ENCODE measurements at places on chromosomes 6 and 20. TPM values are rescaled to one million over a fixed set of nuclear protein-coding genes. Genes with fewer than 3 reads are reported as not detected.

SCUBE3 gene
- total RNA-seq = 14.7 TPM

EYA2 gene
- total RNA-seq = 8.1 TPM

TMEM14A gene
- total RNA-seq = 37.3 TPM

GSTA3 gene
- total RNA-seq = not detected

KCNK5 gene
- total RNA-seq = 10.1 TPM

CLVS2 gene
- total RNA-seq = 0.62 TPM

MEI4 gene
- 1.1 TPM for total RNA-seq

PDE10A gene
- total RNA-seq = 10.8 TPM

SMPDL3A gene
- 9.4 TPM for total RNA-seq

B3GALT4 gene
- total RNA-seq = 22.2 TPM

- no peak for DNase-seq
- no peak overlapping the region for H3K4me3 ChIP-seq
- no peaks in the 10 kb centered on the region for H3K4me1 ChIP-seq
- no peaks in the 10 kb centered on the region for H3K36me3 ChIP-seq
Measured at GRCh38 chr6:146444189-146444588, 99.4 kb upstream of the RAB32 start.

DNA sequence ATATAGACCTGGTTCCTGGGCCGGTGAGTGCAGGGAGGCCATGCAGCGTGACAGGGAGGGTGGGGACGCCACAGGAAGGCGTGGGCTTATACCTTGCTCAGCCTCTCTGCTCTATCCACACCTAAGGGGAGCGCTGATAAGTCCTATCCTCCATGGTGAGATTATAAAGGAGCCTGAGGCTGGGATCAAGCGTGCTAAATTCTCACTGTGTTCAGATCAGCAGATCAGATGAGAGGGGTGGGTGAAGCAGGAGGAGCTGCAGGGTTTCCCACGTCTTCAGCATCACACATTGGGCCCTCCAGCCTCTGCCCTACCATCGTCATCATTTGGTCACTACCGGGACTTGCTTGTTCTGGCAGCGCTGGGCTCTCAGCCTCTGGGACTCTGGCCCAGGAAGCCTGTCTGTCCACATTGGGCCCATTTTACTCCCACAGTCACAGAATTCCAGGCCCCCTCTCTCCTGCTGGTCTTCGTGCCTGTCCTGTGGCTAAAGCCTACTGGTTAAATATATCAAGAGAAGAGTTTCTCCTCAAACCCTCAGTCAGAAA, 29.1 kb upstream of the PDE10A start:
- no peaks in the 10 kb centered on the region for H3K36me3 ChIP-seq
- peaks cover 3% of the 10 kb centered on the region for H3K27me3 ChIP-seq
- no peak overlapping the region for H3K4me3 ChIP-seq
- DNase-seq = no peak

DNA sequence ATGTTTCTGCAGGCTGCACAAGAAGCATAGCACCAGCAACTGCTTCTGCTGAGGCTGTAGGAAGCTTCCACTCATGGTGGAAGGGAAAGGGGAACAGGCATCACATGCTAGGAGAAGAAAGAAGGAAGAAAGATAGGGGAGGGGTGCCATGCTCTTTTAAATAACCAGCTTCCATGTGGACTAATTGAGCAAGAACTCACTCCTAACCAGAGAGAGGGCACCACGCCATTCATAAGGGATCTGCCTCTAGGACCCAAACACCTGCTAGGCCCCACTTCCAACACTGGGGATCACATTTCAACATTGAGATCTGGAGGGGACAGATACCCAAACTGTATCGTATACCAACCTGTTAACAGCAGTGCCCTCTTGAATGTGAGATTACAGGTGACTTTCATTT, 46.9 kb upstream of the ARMC2 start:
- peaks cover 44% of the 10 kb centered on the region for H3K4me1 ChIP-seq
- no peak for DNase-seq
- no peak overlapping the region for H3K4me3 ChIP-seq
- no peaks in the 10 kb centered on the region for H3K36me3 ChIP-seq
- H3K27me3 ChIP-seq = no peaks in the 10 kb centered on the region
- H3K27ac ChIP-seq = no peak overlapping the region

- no peaks in the 10 kb centered on the region for H3K36me3 ChIP-seq
- H3K4me1 ChIP-seq = peaks cover 20% of the 10 kb centered on the region
- H3K27ac ChIP-seq = no peak overlapping the region
- no peaks in the 10 kb centered on the region for H3K27me3 ChIP-seq
- DNase-seq = no peak
- H3K4me3 ChIP-seq = no peak overlapping the region
Measured at GRCh38 chr6:35049900-35050756, 91.0 kb downstream of the TCP11 start.

GRCh38 chr6:87541041-87541440, 48.7 kb downstream of the RARS2 start:
- no peaks in the 10 kb centered on the region for H3K4me1 ChIP-seq
- DNase-seq = no peak
- H3K4me3 ChIP-seq = no peak overlapping the region
- no peak overlapping the region for H3K27ac ChIP-seq

GRCh38 chr6:119250036-119250435, 99.5 kb downstream of the MAN1A1 start:
- no peaks in the 10 kb centered on the region for H3K27me3 ChIP-seq
- H3K36me3 ChIP-seq = peaks cover 18% of the 10 kb centered on the region
- no peak overlapping the region for H3K27ac ChIP-seq
- no peak overlapping the region for H3K4me3 ChIP-seq
- DNase-seq = no peak

DNA sequence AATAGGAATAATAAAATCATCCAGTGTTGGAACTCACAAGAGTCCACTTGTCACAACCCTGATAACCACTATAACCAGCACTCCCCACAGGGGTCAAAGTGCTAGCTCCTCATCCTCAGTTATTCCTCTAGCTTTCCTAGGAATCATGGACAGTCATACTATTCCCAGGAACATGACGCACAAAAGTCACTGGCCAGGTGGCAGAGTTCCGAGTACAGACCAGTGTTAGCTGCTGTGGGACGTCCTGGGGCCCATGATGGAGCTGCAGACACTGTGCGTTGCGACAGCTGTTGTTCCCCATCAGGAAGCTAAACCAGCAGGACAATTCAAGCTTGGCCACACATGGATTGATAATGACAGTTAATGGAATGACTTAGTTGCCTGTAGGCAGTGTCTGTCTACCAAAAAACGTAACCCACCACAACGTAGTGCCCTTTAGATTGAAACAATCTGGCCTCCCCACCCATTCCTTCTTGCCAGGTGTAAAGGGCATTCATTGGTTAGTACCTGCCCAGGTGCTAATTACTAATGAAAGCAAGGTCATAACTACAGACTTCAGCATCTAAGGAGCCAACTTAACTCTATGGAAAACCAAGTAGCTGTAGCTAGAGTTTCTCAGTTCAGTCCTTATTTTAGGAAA, 17.4 kb downstream of the EZR start:
- no peak for DNase-seq
- H3K27me3 ChIP-seq = no peaks in the 10 kb centered on the region
- peaks cover 59% of the 10 kb centered on the region for H3K4me1 ChIP-seq
- peaks cover 24% of the 10 kb centered on the region for H3K36me3 ChIP-seq

GRCh38 chr6:118869350-118869749, 24.6 kb upstream of the ASF1A start:
- H3K27ac ChIP-seq = no peak overlapping the region
- no peaks in the 10 kb centered on the region for H3K27me3 ChIP-seq
- H3K36me3 ChIP-seq = peaks cover 22% of the 10 kb centered on the region
- H3K4me3 ChIP-seq = no peak overlapping the region

- H3K4me3 ChIP-seq = peak overlapping the region; percentile 94
- H3K27me3 ChIP-seq = no peaks in the 10 kb centered on the region
- H3K4me1 ChIP-seq = peaks cover 47% of the 10 kb centered on the region
Measured at GRCh38 chr6:4021854-4022695, 56.9 kb downstream of the FAM217A start.

DNA sequence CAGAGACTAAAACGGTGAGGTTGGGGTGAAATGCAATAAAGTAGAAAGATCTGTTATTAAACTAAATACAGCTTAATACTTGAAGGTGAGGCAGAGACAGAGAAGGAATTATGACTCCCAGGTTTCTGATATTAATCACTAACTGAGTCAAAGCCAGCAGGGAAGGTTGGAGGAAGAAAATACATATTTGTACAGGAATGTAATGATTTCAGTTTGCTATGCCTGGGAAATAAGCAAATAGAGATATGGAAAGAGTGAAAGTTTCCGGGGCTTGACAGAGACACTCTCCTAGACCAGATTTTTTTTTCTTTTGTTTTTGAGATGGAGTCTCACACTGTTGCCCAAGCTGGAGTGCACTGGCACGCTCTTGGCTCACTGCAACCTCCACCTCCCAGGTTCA, 76.8 kb downstream of the PTPRK start:
- peaks cover 7% of the 10 kb centered on the region for H3K36me3 ChIP-seq
- DNase-seq = no peak
- H3K4me3 ChIP-seq = no peak overlapping the region
- peaks cover 19% of the 10 kb centered on the region for H3K4me1 ChIP-seq

- H3K27me3 ChIP-seq = no peaks in the 10 kb centered on the region
- H3K36me3 ChIP-seq = peaks cover 10% of the 10 kb centered on the region
- no peak for DNase-seq
- no peak overlapping the region for H3K4me3 ChIP-seq
Measured at GRCh38 chr6:30323806-30324205, 2.9 kb upstream of the TRIM39 start.

GRCh38 chr20:22775256-22775655, 190.9 kb upstream of the FOXA2 start:
- H3K4me3 ChIP-seq = no peak overlapping the region
- DNase-seq = no peak
- H3K27ac ChIP-seq = no peak overlapping the region
- peaks cover 31% of the 10 kb centered on the region for H3K27me3 ChIP-seq
- peaks cover 20% of the 10 kb centered on the region for H3K4me1 ChIP-seq
- no peaks in the 10 kb centered on the region for H3K36me3 ChIP-seq

GRCh38 chr6:81735756-81736380, 16.6 kb downstream of the TENT5A start:
- peaks cover 3% of the 10 kb centered on the region for H3K36me3 ChIP-seq
- no peak overlapping the region for H3K27ac ChIP-seq
- H3K4me3 ChIP-seq = no peak overlapping the region
- DNase-seq = no peak
- H3K4me1 ChIP-seq = no peaks in the 10 kb centered on the region
- H3K27me3 ChIP-seq = no peaks in the 10 kb centered on the region

DNA sequence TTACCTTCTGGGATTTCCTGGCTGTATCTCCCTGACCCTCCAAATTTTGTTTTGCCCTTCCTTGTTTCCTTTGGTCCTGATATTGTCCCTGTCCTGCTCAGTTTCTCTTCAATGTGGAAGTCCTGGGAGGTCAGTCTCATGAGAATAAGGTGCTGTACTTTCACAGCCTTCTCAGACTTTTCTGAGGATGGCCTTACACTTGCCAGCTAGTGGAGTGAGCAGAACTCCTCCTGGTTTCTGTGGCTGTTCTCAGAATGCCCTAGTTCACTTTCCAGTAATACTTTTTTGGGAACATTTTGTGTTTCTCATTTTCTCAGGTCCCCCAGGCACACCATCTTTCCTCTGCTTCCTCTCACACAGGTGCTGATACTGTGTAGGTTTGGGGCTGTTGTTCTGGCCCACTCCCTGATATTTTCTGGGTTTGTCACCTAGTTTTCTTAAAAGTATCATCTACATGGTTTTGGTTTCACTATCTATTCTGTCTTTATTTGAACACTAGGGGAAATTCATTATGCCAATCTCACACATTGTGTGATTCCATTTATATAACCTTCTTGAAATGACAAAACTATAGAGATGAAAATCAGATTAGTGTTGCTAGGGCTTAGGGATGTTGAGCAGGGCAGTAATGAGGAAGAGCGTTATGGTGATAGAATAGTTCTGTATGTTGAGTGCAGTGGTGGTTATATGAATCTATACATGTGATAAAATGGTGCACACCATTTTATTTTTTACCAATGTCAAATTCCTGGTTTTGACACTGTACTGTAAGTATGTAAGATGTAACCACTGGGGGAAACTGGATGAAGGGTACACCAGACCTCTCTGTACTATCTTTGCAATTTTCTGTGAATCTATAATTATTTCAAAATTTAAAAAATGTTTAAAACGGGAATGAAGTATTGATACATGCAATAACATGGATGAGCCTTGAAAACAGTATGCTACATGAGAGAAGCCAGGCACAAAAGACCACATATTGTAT, 27.2 kb upstream of the BRPF3 start:
- no peaks in the 10 kb centered on the region for H3K27me3 ChIP-seq
- DNase-seq = no peak
- H3K4me3 ChIP-seq = no peak overlapping the region
- no peaks in the 10 kb centered on the region for H3K36me3 ChIP-seq
- peak overlapping the region; percentile 1 for H3K27ac ChIP-seq

DNA sequence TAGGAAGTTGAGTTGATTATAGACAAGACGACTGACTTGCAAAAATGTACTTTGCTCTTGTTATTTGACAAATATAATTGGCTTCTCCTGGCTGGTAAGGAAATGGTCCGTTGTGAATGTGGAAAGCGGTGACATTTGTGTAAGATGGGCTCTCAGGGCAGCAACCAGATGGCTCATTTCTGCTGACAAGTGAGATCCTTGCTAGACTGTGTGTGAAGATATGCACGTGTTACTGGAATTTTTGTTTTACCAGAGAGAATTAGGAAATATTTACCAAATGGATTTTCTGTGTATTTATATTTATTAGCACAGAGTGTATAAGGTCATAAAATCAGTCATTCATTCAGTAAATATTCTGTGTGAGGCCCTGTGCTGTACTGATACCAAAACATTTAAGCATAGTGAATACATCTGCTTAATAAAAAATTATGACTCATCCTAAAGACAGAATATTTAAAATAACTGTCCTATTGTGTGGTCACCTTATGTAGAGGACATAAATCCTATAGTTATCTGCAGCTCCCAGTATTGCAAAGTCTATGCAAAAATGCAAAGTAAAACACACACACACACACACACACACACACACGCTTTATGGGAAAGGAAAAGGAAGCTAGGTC, 109.9 kb upstream of the ASF1A start:
- no peak overlapping the region for H3K4me3 ChIP-seq
- peaks cover 29% of the 10 kb centered on the region for H3K4me1 ChIP-seq
- no peaks in the 10 kb centered on the region for H3K36me3 ChIP-seq
- no peaks in the 10 kb centered on the region for H3K27me3 ChIP-seq
- H3K27ac ChIP-seq = no peak overlapping the region

DNA sequence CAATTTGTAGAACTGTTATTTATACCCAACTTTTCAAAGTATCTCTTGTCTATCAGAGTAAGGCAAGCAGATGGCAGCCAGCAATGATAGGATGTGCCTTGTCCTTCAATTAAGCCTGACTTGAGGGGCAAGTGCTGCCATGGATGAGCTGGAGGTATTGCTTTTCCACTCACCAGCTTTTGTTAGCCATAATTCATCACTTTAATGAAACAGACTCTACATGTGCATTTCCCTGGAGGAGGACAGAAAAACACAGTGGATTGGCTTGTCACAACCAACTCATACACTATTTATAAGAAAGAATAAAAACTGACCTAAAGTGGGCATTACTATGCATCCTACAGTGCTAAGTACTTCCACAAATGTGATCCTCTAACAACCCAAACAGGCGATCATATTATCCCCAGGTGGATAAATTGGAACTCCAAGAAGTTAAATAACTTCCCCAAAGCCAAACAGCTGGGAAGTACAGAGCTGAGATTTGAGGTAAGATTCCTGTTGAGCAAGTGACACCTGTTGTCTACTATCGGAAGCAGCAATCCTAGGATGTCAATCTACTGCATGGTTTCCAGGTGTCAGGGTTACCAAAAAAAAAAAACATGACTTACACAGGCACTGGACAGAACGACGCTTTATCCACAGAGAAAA, 73.9 kb upstream of the NRSN1 start:
- no peaks in the 10 kb centered on the region for H3K36me3 ChIP-seq
- H3K4me3 ChIP-seq = no peak overlapping the region
- H3K27me3 ChIP-seq = peaks cover 3% of the 10 kb centered on the region
- H3K27ac ChIP-seq = no peak overlapping the region
- DNase-seq = no peak

Measured in type B pancreatic cell (in vitro differentiated cells).